Stimulated activated CD4-positive, alpha-beta T cell treated with anti-CD3 and anti-CD28 coated beads, Interleukin-12 subunit alpha, Interleukin-12 subunit beta, amount 100 ng/mL, for 24 hours (primary cell): ENCODE measurements at places on chromosomes 1 and 21.
A peak's percentile ranks its signal among the peaks of the same experiment; 100 is the strongest.

- no peak for DNase-seq
Measured at GRCh38 chr1:30329802-30330557, 393.4 kb downstream of the MATN1 start.

DNA sequence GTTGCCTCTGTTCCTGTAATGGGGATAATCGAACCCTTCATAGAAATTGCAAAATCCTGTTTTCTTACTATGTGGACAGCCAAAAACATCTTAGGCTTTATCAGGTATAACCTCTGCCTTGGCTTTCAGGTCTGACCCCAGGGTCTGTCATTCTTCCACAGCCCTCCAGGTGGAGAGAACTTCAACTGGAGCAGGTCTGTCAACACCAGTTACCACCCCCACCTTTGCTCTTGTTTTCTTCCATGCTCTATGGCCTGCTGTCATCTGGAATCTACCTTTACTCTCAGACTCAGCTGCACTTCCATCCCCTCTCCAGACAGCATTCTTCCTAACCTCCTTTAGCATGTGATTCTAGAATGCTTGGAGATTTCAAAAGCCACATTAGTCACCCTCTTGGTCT, 10.4 kb upstream of the GJA9 start:
- no peak for DNase-seq

- no peak for DNase-seq
Measured at GRCh38 chr1:162323023-162323422, 53.6 kb downstream of the SPATA46 start.

DNA sequence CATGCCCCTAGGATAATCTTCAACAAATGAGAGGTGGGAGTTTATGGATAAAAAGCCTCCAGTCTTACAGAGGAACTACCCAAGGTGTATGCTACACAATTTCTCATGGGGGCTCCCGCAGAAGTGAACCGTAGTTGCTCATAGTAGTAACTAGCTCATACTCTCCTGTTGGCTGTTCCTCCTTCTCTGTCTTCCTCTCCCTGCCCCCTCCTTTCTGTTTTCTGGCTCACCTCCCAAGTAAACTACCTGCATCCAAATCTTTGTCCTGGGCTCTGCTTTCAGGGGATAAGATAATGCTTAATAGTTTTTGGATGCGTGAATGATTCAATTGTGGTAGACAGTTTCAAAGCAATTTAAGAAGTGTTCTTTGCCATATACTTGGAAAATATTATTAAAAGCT, 90.1 kb upstream of the ROR1 start:
- DNase-seq, result no peak

- no peak for DNase-seq
Measured at GRCh38 chr1:10745383-10745782, 51.1 kb downstream of the CASZ1 start.

DNA sequence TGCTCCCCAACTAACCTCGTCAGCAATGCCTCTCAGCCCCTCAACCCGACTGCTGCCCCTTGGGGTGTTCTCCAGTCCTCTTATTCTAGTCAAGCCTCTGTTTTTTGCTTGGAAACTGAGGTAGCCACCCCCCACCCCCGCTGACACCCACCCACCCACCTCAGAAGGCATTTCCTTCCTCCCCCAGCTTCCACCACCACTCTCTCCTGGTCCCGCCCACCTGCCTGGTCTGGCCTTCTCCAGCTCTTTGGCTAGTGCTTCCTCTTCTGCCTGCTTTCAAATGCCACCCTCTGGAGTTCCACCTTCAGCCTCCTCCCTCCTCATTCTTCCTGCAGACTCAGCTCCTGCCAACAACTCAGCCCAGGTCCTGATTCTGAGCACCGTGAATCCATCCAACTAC, 35.3 kb downstream of the OLFML2B start:
- DNase-seq, result no peak

DNA sequence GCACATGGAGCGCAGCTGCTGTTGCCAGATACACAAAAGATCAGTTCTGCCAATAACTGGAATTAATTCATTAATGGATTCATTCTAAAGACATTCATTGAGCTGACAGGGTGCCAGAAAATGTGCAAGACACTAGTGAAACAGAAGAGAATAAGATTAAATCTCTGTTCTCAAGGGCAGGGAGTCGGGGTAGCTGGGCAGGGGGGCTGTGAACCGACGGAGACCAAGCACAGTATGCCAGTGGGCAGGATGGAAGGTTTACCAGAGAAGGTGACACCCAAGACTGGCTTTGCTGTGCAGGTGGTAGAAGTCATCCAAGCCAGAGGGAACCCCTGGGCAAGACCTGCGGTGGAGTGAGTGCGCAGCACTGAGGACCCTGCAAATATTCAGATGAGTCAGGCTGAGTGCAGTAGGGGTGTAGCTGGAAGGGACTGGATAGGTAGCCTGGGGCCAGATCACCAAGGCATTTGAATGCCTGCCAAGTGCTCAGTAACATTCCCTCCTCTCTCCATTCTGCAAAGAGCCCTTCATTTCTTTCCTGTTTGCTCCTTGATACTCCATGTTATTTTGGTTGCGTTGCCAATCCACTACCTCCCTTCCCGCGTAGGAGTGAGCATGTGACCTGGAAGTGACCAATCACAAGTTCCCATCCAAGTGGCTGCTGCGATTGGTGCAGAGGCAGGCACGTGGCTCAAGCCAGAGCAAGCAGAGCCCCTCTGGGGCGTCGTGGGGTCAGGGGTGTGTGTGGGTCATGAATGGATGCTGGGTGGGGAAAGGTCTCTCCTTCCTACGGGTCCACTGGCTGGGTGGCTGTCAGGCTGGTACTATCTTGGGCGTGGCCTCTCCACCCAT, 413.1 kb downstream of the PTPRU start:
- no peak for DNase-seq

DNA sequence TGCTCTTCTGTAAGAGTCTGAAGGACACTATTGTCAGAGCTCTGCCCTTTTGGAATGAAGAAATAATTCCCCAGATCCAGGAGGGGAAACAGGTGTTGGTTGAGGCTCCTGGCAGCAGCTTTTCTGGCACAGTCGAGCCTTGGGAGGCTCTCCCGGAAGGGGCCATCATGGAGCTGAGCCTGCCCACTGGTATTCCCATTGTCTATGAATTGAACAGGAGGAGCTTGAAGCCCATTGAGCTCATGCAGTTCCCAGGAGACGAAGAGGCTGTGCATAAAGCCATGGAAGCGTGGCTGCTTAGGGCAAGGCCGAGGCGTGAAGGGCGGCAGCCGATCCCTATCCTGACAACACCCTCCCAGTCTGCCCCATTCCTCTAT, 26.6 kb downstream of the UBE4B start:
- DNase-seq, result no peak

DNA sequence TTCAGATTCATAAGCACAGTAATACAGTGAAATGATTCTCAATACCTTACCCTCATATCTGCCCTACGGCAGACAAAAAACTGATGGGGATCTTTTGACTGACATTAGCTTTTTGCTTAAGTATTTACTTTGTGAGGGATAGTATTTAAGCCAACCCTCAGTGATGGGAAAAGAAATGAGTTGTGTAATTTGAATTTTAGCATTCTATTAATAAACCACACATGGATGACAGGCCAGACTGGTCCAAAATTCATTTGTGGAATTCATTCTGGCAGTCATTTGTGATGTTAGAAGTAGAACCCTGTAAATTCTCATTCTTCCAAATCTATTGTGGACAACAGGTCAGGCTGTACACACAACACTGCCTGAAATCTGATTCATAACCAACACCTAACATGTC, 14.9 kb downstream of the TRIM33 start:
- no peak for DNase-seq

DNA sequence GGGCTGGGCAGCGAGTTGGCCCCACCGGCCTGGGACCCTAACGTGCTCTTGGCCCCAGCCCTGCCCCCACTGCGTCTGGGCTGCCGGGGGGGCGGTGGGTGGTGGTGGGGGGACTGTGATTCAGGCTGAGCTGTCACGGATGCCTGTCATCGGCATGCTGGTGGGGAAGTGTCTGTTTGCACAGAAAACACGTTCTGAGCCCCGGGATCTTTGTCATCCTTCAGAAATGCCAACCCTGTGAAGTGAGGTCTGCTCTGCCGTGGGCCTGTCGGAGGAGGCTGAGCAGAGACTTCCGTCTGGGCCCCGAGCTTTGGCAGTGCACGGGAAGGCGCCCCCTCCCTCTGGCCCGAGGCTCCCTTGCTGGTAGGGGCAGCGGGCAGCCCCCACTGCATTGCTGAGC, 24.3 kb upstream of the PLCH2 start:
- no peak for DNase-seq

GRCh38 chr1:10829965-10830515, 33.6 kb upstream of the CASZ1 start:
- no peak for DNase-seq

GRCh38 chr1:202662081-202662480, 48.2 kb downstream of the SYT2 start:
- no peak for DNase-seq

DNA sequence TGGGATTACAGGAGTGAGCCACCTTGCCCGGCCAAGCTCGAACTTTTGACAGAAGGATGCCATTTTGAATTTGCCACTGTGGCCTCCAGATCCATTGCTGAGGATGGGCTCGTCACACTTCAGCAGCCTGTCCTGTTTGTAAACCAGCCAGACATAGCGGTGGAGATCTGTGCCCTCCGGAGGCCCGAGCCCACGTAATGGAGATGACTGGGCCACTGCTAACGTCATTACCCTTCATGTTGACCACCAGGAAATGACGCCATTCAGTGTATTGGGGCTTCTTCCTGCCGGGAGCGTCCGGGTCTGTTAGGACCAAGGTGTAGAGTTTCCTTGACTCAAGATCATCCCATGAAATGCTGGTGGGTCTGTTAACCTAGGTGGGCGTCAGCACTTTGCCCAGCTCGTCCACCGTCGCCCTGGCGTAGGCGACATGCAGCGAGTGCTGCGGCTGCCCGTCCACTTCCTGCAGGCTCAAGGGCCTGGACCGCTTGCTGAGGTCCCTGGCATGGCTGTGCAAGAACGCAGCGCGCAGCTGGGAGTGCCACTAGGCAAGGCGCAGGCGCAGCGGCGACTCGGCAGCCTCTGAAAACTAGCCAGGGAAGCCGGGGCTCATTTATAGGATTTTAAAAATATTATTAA, 40.8 kb downstream of the PTPRC start:
- DNase-seq, result no peak

DNA sequence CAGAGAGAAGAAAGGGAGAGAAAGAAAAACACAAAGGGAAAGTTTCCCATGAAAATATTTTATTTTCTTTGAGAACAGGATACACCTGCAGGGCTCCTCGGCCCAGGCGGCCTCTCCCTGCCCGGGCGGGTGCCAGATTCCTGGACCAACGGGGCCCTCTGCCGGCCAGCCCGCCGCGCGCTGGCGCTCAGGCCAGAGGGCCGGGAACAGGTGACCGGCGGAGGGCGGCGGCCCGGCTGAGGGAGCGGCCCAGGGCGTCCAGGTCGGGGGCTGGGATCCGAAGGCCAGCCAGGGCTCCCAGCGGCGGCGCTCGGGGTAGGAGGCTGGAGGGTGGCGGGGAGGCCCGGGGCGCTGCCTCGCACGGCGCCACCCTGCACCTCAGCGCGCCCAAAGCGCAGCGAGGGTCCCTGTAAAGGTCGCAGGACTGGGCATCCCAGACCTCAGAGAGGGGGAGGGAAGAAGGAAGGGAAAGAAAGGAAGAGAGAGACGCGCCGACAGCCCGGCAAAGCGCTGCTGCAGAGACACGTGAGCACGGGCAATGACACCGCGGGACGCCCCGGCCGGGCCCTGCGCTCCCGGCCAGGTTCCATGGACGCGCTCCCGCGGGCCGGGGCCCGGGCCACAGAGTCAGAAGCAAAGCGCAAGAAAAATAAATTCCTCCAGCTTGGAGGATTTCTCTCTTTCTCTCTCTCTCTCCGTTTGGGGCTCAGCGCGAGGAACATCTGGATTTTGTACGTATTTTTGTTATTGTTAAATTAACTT, 927 bp downstream of the WNT9A start:
- peak; percentile 12 for DNase-seq

DNA sequence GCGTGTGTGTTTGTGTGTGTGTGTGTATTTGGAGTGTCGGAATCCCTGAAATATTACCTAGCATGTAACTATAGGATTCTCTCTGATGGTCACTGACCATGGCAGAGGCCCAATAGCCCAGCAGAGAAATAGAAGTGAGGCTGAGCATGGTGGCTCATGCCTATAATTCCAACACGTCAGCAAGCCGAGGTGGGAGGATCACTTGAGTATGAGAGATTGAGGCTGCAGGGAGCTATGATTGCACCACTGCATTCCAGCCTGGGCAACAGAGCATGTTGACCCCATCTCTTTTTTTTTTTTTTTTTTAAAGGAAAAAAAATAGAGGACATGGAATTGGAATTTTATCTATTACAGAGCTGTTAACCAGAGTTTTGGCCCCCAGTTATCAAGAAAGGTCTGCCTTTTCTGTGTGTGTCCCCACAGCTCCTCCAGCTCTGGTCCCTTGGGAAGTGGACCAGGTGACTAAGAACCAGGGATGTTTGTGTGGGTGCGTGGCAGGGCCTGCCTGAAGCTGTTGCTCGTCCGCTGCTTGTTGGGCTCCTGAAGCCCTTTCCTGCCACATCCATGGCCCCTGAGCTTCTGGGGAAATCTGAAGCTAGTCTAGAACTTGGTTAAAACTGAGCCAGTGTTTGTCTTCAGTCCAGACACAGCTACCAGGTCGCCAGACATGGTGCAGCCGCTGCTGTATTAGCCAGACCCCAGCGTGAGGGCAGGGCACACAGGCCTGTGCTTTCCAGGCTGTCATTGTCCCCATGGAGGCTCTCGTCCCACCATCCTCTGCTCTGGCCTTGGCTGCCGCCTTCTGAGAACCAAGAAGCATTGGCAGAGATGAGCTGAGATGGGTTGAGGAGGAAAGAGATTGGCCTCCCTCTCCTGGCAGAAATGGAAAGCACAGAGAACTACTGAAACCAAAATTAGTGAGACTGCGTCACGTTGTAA, 25.5 kb downstream of the CAPN9 start:
- no peak for DNase-seq

DNA sequence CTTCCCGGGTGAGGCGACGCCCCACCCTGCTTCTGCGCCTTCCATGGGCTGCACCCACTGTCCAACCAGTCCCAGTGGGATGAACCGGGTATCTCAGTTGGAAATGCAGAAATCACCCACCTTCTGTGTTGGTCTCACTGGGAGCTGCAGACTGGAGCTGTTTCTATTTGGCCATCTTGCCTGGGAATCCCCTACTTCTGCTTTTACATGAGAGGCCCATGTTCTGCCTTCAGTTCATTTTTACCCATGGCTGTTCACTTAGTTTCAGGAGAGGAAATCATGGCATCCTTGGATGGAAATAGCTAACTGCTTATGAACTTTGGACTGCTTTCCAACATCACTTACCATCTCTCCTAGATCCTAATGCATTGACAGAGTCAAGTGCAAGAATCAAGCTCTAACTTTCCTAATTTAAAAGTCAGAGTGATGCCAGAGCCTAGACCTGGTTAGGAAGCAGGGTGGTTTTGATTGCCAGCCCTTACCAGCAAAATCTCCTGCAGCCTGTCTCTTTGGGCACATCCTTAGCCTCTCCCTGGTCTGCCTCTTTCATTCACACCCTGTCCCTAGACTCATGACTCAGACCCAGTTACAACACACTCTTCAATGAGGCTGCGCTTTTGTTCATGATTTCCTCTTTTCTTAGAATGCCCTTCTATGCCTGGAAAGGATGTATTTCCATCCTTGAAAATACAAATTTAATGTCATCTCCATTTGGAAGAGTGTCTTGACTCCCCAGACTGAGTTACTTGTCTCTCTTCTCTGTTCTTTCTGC, 137.2 kb downstream of the KCTD3 start:
- DNase-seq, result no peak
